M059J (cell line): ENCODE measurements at places on chromosomes 4 and X. TPM values are rescaled to one million over a fixed set of nuclear protein-coding genes. Genes with fewer than 3 reads are reported as not detected.
A peak's percentile ranks its signal among the peaks of the same experiment; 100 is the strongest.

TGIF2LX gene
- total RNA-seq: not detected in 2 replicates

SUPT20HL2 gene
- 0.17 TPM in 1 of 2 replicates, not detected in the other for total RNA-seq

CPLX1 gene
- not detected in 2 replicates for total RNA-seq

BMP2K gene
- total RNA-seq: 14.1 and 26.5 TPM in 2 replicates

GC gene
- not detected in 2 replicates for total RNA-seq

HPSE gene
- total RNA-seq: 4.1 and 7.6 TPM in 2 replicates

DCUN1D4 gene
- 26.0 and 29.4 TPM in 2 replicates for total RNA-seq

WDR45 gene
- 39.5 and 45.2 TPM in 2 replicates for total RNA-seq

PHOX2B gene
- total RNA-seq: not detected in 2 replicates

TRIM2 gene
- total RNA-seq: 13.2 and 18.4 TPM in 2 replicates

PAK3 gene
- 0.12 and 0.59 TPM in 2 replicates for total RNA-seq

RXFP1 gene
- 0.15 and 0.25 TPM in 2 replicates for total RNA-seq

CFP gene
- total RNA-seq: not detected in 2 replicates

DNA sequence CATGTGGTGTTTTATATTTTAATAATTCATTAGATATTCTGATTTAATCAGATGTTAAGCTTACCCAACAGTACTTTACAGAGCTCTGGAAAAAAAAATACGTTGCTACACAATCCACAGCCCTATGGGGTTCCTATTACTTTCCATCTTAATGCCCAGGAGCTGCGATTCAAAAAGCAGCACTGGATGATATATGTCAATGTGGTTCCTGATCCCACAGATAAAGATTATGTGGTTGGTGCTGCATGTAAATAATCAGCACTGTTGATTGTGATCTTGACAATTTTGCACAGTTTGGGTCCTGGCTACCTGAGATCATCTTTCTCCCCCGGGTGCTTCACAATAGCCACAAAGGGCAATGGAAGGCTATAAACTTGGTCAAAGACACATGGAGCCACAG lies 72.7 kb upstream of the DCLK2 start:
- peak; percentile 79 for DNase-seq

- peak; percentile 87 for DNase-seq
Measured at GRCh38 chrX:154002215-154002719, 17.4 kb downstream of the IRAK1 start.

DNA sequence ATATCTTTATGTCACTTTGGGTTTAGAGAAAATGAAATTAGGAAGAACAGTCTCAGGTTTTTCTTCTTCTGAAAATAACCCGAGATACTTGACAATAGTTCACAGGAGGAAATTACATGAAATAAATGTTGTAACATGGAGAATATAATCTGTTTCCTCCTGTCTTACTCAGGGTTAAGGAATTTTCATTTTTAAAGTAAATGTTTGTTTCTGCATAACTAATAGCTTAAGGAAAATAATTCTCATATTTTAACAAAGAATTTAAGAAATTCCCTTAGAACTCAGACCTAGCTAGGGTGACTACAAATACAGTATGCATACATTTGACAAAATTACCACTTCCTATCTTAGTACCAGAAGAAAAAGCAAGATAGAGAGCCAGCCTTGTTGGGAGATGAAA lies 17.2 kb upstream of the SPRY1 start:
- no peak for DNase-seq

DNA sequence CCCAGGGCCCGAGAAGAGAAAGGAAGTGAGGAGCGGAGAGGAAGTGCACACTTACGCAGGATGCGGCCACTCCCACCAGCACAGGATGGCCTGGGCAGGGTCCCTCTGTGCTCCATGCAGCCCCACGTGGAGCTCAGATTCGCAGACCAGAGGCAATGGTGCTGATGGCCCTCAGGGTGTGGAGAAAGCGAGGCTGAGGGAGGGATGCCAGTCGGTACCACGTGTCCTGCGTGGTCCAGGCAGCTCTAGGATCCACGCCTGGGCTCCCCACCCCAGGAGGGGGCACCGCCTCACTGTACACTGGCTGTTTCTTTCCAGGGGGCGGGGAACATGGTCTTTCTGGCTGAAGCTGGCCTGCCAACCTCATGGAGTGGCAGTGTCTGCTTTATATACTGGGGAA lies 241.8 kb downstream of the AFAP1 start:
- no peak for DNase-seq

DNA sequence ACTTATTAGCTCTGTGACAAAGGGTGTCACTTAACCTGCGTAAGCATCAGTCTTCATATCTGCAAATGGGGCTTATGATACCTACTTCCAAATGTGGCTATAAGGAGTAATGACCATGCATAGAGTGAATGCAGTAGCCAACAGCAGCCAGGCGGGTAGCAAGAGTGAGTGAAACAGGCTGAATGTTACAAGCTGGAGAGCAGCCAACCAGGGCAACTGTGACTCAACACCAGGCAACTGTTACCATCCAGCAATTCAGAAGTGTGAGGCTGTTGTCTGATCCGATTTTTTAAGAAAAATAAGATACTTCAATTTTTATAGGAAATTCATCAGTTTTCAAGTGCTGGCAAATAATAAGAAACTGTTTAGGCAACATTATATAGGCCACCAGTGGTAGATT lies 270.2 kb upstream of the TAPT1 start:
- DNase-seq: peak; percentile 74

DNA sequence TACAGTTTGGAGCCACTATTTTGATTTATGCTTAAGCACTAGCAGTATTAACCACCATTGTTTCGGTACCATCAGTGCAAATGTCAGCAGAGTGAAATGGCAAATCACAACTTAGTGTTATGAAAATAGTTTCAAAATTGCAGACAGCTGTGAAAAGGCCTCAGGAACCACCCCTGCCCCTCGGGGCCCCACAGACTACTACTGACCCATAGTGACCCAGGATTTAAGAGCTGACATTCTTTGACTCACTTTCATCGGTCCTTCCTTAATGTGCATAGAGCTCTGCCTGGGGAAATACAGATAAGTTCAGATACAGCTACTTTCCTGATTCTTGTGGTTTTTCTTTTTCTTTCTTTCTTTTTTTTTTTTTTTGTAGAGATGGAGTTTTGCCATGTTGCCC lies 3.3 kb upstream of the BBS7 start:
- peak; percentile 17 for DNase-seq

DNA sequence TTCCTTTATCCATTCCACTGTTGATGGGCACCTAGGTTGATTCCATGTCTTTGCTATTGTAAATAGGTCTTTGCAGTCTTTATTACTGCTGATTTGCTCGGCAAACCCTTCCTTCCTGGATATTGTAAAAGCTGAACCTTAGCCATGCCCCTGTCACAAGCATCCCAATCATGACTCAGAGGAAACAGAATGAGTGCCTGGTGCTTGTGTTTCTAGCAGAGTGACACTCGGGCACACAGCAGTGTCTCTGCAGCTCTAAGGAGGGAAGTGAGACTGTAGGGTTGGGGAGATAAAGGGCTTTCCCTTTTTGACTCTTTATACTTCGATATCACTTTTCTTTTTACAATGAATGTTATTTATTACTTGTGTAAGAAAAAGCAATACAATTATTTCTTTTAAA lies 83.3 kb downstream of the AKAP4 start:
- no peak for DNase-seq

DNA sequence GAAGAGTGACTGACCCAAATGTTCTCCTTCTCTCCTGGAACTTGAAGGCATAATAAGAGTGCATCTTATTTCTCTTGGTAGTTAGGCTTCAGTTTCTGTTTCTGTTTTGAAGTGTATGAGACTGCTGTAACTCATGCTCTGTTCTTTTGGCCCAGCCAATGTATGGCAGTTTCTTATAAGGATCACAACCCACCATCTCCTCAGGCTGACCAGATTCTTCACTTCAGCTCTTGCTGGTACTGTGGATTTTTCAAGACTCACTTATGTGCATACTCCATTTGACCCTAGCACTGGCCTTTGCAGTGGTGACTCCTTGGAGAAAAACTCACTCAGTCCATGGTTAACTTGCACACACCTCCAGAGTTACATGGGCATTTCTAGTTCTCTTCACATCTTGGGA lies 9.6 kb upstream of the YTHDC1 start:
- DNase-seq: peak; percentile 29

DNA sequence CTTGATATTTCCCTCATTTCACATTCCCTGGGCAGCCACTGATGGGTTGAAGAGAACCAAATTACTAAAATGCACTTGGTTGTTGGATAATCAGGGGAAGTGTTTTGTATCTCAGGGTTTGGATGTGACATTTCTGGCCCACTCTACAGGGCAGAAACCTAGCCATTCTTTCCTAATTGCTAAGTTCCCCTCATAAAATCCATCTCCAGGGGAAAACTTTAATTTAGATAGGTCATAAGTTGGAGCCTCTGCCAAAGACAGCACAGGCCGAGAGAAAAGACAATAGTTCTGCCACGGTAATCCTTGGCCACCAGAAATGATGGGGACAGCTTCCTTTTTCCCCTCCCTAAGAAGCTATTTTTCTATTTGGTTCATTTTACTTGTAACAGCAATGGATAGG lies 192.7 kb upstream of the C1QTNF7 start:
- no peak for DNase-seq

GRCh38 chr4:55030589-55030988 lies 94.8 kb downstream of the KDR start:
- DNase-seq: peak; percentile 5

DNA sequence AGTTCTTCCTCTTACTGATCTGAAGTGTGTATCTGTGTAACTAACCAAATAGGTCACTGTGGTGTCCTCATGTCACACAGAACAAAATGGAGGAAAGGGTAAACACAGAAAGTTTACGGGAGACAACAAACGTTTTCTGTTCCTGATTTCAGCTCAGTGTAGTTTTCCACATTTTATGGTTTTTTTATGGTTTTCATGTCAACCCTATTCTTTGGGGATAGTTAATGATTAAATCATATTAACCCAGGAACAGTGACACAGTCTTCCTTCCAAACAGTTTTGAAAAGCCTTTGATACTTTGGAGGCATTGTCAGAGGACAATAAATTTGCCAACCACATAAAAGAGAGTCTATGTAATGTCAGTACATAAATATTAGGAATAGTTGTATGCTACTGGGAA lies 4.2 kb downstream of the LNX1 start:
- DNase-seq: no peak

DNA sequence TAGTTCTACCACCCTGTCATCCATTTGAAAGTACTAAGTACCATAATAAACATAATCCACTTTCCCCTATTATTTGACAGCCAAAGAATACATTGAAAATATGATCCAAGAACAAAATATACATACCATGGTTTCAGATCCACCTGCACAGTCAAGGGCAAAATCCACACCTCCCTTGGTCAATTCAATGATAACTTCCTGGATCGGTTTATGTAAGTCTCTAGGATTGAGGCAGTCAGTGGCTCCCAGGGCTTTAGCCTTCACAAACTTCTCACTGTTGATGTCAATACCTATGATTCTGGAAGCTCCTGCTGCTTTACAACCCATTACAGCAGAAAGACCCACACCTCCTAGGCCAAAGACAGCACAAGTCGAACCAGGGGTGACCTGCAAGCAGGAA lies 12.7 kb downstream of the ADH4 start:
- DNase-seq: no peak

DNA sequence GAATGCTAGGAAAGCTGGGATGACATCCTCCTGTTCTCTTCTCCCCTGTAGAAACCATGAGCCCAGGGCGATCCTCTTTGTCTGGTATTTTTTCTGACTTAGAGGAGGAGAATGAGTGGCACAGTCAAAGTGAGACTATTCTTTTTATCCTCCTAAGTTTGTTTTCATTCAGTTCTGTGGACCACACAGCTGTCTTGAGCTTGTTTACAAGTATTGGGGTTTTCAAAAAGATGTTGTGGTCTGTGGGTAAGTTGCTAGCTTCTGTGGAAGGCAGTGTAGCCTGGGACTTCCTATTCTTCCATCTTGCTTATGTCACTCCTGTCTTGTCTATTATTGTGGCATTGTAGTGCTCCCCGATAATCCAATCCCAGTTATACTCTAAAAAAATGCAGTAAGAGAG lies 223.0 kb downstream of the PAPSS1 start:
- DNase-seq: no peak

- DNase-seq: peak; percentile 49
Measured at GRCh38 chr4:41389356-41389755, 132.6 kb downstream of the UCHL1 start.
